ENCODE measurements at places on chromosomes 3 and 15.
A peak's percentile ranks its signal among the peaks of the same experiment; 100 is the strongest.

- peak; percentile 35 for DNase-seq
These were observed 890.7 kb upstream of the EPHA6 start for GRCh38 chr3:95923496-95924210.

DNA sequence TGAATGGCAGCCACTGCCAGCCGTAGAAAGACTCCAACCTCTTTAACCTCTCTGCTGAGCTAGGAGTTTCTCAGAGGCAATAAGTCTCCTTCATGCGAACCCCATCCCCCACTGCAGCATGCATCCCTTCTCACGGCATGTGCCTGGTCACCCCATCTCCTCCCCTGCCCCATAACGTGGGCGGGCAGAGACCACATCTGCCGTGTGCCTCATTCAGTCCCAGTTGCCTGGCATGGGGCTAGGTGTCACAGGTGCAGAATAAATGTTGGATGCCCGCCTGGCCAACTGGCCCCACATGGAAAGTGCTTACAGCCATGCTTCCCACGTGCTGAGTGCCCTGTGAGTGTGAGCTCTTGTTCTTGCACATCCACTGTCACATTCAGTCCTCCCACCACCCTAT is 43.5 kb upstream of the NTRK3 start:
- no peak for DNase-seq

DNA sequence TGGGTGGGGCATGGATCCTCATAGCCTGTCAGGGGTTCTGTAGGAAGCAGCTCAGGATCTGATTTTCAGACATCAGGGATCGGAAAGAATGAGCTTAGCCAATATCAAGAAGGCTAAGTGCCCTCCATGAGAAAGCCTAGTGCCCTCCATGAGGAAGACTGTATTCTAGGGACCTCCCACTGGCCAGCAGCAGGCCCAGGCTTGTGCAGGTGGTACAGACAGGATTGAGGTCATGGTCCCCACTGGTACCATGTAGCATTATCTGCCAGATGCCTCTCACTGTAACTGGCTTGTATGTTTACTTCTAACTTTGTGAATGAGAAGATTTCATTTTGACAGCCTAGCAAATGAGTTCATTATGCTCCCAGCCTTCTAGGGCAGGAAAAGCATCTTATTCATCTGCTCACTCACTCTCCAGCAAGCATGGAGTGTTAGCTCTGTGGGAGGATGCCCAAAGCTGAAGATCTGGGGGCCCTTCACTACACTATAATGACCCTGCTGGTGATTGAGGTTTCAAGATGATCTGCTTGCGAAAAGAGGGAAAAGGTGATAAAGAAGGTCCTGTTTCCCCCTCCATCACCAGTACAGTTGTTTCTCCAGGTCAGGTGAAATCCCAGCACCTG is 7.5 kb downstream of the EPHB1 start:
- DNase-seq = peak; percentile 14

- no peak for DNase-seq
These were observed 229.3 kb downstream of the RORA start for GRCh38 chr15:60999771-61000170.

DNA sequence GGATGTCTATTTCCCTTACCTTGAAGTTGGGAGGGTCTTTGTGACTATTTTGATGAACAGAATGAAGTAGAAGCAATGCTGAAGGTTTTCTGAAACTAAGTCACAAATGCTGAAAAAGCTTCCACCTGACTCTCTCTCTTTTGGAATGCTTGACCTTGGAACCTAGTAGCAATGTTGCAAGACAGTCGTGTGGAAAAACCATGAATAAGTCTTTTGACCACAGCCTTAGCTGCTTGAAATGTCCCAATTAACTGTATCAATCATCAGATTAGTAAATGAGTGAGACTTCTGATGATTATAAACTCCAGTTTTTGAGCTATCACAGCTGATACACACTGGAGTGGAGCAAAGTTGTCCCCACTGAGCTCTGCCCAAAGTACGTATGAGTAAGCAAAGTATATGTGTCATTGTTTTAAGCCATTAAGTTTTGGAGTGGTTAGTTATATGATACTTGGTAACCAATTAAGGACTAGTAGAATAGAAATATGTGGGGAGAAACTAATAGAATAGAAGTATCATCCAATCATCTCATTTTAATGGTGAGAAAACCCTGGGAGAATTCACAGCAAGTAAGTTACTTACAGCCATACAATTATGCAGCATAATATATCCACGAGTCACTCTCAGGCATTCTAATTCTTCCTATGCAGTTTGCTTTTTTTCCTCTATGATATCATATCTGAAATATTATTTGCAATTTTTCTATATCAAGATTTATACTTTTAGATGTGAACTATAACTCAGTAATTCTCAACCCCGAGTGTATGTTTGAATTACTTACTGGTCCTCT is 1010.6 kb downstream of the ROBO2 start:
- no peak for DNase-seq

GRCh38 chr3:158456114-158456513 is 114.9 kb upstream of the MLF1 start:
- no peak for DNase-seq

- no peak for DNase-seq
These were observed 287.1 kb downstream of the NEK10 start for GRCh38 chr3:27081992-27082607.

GRCh38 chr15:99511531-99511865 is 54.3 kb upstream of the MEF2A start:
- no peak for DNase-seq

DNA sequence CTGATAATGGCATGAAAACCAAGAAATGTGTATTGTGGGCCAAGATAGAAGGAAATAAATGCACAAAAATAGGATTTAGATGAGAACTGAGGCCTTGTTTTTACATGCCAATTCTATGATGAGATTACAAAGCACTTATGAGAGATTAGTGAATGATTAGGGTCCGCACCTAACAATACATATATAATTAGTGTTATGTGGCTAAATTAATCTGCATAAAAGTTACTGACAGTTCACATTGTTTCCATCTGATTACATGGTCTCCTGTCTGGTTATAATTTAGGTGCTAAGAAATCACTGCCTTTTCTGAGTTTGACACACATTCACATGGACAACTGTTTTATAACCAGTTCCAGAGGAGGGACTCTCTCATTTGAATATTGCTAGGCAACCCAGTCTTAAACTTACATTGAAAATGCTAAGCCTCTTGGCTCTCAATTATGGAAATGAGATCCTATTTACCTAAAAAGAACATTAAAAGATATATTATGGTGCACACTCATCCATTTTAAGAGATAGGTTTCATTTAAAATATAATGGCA is 117.0 kb upstream of the ARL6 start:
- DNase-seq = no peak

GRCh38 chr15:90664650-90665287 is 52.4 kb upstream of the BLM start:
- no peak for DNase-seq

- DNase-seq = no peak
These were observed 4.2 kb downstream of the CD47 start for GRCh38 chr3:108086653-108087052.

DNA sequence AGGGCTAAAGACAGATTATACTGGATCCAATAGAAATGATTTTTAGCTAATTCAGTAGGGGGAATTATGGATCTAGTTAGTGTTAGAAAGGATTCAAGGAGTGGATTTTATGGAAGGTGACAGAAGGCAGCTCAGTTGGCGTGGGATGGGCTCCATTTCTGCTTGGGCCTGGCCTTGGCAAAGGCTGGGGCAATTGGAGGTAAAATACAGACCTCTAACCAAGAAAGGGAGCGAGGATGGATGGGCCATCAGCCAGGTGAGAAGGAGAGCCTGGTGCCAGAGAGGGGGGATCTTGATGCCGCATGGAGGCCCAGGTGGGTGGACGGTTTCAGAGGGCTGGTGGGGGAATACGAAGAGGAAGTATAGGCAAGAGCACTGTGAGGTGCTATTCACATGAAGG is 40.7 kb upstream of the TRA2B start:
- DNase-seq = no peak

- no peak for DNase-seq
These were observed 1.2 kb downstream of the EOGT start for GRCh38 chr3:69012100-69012799.

DNA sequence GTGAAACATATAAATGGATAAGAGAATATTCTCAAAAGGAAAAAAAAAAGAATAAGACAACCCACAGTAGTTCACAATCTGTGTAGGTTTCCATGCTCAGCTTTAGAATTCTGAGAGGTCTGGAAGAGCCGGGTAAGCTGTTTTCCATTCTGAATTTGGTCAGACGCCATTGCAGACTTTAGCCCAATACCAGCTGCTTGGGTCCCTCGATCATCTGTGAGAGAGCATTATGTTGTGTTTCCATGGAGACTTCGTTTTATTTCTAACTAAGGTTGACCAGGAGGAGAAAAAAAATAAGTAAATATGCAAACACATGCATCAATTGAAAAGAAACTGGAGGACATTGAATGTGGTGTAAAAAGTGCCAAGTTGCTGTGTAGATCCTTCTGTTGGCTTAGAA is 25.5 kb downstream of the KCNAB1 start:
- no peak for DNase-seq

DNA sequence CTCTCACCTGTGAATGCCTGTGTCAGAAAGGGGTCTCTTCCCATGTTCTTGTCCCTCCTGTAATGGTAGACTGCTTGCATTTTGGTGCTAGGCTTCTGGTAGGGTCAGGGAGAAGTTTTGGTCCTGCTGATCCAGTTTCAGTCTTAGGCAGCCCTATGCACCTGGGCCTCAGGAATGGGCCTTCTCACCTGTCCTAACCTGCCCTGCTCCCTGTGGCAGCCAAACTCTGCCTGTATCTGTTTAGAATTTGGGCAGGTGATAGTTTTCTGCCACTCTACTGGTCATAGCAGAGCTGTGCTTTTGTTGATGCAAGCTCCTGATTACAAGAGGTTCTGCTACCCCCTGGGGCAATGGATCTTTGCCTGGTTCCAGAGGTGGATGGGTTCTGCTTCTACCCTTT is 118.7 kb downstream of the PLCL2 start:
- DNase-seq = no peak

DNA sequence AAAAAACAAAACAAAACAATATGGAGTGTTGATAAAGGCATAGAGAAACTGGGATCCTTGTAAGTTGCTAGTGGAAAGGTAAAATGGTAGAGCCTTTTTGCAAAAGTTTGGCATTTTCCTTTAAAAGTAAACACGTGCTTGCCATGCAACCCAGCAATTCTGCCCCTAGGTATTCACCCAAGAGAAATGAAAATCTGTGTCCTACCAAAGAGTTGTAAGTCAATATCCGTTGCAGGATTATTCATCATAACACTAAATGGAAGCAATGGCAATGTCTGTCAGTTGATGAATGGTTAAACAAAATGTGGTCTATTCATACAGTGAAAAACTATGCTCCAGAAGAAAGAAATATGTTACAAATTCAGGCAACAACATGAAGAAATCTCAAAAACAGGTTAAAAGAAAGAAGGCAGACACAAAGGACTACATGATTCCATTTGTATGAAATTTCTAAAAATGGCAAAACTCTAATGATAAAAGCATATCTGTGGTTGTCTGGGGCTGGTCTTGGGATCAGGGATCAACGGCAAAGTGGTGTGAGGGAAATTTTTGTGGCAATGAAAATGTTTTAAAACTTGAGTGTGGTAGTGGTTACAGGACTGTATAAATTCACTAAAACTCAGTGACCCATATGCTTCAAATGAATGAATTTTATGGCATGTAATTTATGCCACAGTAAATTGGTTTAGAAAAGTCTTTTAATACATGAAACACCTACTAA is 229.6 kb downstream of the OPA1 start:
- no peak for DNase-seq

- no peak for DNase-seq
These were observed 104.8 kb upstream of the PLSCR5 start for GRCh38 chr3:146709969-146710368.

DNA sequence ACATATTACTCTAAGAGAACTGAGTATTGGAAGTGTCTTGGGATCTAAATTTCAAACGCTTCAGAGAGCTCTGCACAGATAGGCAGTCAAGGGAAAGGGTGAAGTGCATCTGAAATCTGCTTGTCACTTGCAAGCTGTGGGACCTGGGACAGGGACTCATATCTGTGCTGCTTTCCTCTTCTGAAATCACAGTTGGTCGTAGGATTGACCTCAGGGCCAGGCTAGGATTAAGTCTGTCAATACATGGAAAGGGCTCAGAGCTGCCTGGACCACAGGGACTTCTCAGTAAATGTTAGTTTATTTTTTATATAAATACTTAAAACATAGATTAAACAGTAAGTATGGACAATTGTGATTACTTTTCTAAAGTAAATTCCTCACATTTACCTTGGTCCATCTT is 74.7 kb upstream of the CMTM7 start:
- DNase-seq = no peak

- DNase-seq = no peak
These were observed 44.4 kb downstream of the ADAMTSL3 start for GRCh38 chr15:83698294-83698693.

DNA sequence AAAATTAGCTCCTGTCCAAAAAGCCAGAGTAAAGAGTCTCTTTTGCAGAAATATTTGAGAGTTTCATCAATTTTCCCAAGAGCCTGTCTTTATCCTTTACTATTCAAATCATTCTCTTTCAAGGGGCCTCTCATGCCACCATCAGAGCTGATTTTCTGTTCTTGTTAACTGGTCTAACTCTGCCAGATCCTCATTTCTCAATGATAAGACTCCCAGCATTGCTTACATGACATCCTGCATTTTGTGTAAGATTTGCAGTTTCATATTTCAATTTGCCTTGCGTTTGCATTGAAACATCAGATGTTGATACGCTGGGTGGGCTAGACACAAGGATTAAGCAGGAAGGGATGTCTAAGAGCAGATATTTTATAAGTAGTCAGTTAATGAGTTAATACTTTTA is 228.7 kb downstream of the TBL1XR1 start:
- no peak for DNase-seq

DNA sequence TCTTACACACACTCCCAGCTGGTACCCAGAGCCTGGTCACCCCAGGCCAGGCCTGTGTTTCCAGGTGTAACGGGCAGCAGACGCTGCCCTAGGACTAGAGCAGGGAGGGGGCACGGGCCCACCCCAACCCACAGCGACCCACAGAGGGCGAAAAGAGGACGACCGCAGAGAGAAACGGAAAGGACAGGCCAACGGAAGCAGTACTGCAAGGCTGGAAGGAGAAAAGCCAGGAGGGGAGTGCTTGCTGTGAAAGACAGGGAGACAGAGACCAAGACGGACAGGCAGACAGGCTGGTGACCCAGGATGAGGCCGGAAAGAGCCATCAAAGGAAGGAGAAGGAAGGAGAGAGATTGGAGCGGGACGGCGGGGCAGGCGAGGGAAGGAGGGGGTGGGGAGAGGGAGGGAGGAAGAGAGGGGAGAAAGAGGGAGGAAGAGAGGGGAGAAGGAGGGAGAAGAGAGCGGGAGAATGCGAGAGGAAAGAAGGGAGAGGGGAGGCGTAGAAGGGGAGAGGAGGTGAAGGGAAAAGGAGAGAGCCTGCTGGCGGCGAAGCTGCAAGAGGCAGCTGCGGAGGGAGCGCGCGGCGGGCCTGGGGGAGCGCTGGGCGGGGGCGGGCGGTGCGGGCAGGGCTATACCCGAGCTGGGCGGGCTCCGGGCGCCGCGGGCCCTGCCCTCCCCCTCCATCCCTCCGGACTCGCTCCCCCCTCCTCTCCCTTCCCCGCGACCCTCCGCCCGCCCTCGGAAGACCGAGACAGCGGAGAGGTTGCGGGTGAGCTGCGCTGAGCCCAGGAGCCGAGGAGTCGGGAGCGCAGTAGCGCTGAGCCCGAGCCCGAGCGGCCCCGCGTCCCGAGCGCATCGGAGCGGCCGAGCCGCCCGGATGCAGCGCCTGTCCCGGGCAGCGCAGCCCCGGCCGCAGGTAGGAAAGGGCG is at the start of gene SLC6A1:
Gene SLC6A1 (plus strand): TSS at position 732 of the 926 bp plus-strand sequence. CDS start 24,464 bp downstream, outside the sequence.
- no peak for DNase-seq

Measured in activated CD4-positive, alpha-beta T cell treated with anti-CD3 and anti-CD28 coated beads, Interleukin-2, Interleukin-4, amounts not matched to agents 100 ng/mL and 50 ng/mL, durations not matched to agents 16 hours and 8 hours (primary cell).